ENCODE measurements at places on chromosomes 6 and 20.

GRCh38 chr6:21228411-21228810, 365.1 kb upstream of the SOX4 start:
- no peak for DNase-seq

DNA sequence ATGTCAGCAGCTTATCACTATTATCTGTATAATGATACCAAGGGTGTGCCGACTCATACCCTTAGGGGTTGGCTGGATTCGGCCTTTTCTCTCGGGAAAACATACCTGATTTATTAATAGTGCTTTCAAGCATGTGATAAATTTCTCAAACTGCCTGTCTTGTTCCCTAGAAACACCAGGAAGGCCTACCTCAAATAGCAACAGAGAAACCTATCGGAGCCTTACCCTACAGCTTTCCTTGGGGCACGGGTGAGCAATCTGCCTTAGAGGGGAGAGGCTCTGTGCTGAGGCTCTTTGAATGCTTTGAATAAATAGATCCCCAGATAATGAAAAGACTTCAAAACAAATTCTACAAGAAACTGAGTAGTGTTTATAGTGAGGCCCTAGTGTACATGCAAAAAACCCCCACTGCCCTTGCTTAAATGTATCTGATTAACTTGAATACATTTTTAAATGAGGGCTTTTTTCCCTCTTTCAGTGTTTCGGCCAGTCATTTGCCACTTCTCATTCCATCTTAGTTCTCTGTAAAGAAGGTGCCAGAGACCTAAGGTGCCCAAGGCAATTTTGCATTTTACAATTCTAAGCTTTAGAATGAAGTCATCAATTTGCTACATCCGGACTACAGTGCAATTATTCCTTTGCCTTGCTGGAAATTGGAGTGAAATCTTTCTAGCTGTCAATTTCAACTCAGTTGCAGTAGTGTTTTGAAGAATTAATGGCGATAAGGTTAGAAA, 320.1 kb downstream of the ESR1 start:
- no peak for DNase-seq

DNA sequence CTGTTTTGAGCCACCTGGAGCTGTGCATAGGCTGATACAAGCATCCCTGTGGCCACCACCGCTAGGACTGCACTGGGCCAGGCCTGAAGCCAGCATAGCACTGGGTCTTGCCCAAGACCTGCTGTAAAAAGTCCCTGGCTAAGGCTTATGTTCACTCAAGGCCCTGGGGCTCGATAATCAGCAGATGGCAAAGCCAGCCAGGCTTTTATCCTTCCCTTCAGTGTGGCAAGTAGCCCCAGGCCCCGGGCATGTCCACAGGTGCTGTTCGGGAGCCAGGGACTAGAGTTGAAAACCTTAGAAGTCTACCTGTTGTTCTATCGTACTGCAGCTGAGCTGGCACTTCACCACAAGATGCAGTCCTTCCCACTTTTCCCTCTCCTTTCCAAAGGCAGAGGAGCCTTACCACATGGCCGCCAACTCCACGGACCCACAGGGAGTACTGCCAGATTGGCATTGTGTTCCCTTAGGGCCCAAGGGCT, 226.4 kb upstream of the ZNF217 start:
- DNase-seq = no peak

- DNase-seq = peak; percentile 61
These were observed 114.9 kb upstream of the BTN3A2 start for GRCh38 chr6:26249957-26250697.

DNA sequence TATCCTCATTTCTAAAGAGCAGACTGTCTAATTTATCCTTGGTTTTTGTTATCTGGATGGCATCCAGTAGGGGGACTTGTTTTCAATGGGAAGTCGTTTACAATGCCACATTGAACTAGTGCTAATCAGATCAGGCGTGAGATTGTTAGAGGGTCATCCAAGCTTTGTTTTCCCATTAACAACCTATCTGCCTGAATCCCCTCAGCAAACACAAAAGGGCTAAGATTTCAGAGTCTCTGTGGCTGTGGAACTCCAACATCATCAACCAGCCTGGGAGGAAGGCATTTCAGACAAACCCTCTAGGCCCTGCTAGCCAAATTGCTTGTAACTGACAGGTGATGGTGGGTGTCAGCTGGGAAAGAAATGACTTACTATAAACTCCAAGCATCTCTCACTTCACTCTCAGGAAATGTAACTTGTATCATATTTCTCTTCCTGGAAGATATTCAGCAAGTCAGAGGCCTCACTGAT, 47.7 kb downstream of the COL19A1 start:
- DNase-seq = no peak

DNA sequence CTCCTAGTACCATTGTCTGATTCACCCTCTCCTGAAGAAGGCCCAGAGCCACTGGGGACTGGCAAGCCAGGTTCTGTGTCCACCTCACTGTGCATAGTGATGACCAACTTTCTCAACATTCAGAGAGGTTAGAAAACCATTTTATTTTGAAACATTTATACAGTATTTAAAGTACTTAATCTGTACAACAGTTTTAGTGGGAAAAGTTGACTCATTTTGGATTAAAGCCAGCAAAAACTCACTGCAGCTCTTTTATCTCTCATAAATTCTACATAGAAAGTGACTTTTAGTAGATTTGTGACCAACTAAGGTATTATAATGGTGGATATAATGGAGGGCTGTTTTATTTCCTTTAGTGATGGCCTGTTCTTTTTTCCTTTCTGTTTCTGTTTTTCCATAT, 9.7 kb downstream of the TULP4 start:
- DNase-seq = no peak

DNA sequence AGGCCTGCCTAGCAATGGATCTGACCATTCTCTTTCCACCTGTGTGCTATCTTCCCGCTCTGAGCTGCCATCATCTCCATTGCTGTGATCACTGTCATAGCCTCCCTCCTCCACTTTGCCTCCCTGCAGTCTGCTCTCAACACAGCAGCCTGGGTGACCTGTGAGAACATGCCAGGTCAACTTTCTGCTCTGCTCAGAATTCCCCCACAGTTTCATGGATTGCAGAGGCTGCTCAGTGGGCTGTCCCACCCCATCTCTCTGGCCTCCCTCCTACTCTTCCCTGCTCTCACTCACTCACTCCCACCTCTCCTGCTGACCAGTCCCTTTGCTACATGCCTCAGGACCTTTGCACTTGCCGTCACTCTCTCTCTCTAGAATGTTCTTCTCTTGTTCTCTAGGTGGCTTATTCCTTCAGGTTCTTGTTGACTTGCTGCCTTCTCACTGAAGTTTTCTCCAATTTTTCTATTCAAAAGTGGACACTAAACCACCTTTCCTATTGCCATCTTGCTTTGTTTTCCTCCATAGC, 159.9 kb downstream of the CD83 start:
- no peak for DNase-seq

DNA sequence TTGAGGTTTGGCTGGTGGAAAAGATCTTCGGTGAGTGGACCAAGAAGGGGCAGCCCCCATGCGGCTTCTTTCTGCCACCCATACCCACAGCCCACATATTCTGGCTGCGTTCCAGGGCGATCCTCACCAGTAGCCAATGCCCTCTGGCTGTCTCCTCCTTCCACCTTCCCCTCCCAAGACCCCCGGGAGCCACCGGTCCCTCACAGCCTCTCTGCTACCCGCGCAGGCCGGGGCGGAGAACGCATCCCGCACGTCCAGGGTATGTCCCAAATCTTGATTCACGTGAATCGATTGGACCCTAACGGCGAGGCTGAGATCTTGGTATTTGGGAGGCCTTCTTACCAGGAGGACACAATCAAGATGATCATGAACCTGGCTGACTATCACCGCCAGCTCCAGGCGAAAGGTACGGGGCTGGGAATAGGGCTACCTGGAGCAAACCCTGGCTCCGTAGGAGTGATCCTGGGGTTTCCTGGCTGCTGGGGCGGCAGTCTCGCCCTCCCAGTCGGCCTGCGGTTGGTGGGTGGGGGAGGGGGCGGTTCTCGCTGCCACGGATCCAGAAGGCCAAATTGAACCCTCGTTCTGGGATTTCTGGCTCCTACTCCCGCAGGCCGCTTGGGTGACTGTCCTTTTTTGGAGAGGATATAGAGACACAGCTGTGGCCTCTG, 545 bp downstream of the KHDC3L start:
- DNase-seq = no peak

All from activated CD4-positive, alpha-beta T cell treated with anti-CD3 and anti-CD28 coated beads for 4 hours (primary cell).